ENCODE measurements at places on chromosomes 13 and 19. TPM values are rescaled to one million over a fixed set of nuclear protein-coding genes. Genes with fewer than 3 reads are reported as not detected.

The MYO9B gene
- 32.5 TPM for total RNA-seq

The TSHZ3 gene
- total RNA-seq = 0.61 TPM

The WDR18 gene
- 24.3 TPM for total RNA-seq

The CFAP97D2 gene
- total RNA-seq = not detected

The CATSPERD gene
- not detected for total RNA-seq

The LILRB4 gene
- total RNA-seq = 5.0 TPM

The CLEC17A gene
- total RNA-seq = not detected

The PEAK3 gene
- 0.67 TPM for total RNA-seq

The C13orf42 gene
- total RNA-seq = not detected

The MBD3L3 gene
- not detected for total RNA-seq

The GRAMD1A gene
- 14.1 TPM for total RNA-seq

The PCDH20 gene
- total RNA-seq = 1.3 TPM

The FGF22 gene
- not detected for total RNA-seq

The EFNA2 gene
- total RNA-seq = 6.2 TPM

The ZNF582 gene
- total RNA-seq = 1.3 TPM

The GARIN5A gene
- 0.42 TPM for total RNA-seq

The ZNF274 gene
- total RNA-seq = 18.2 TPM

The VSIG10L gene
- total RNA-seq = 0.92 TPM

The PTGIR gene
- 2.8 TPM for total RNA-seq

The SLC17A7 gene
- total RNA-seq = 0.08 TPM

All from liver (tissue), 10 donors.